ENCODE measurements at places on chromosomes 7 and 10.

GRCh38 chr10:131431533-131431932 is 120.0 kb upstream of the TCERG1L start:
- DNase-seq, result no peak

GRCh38 chr7:17663061-17663675 is 277.1 kb downstream of the SNX13 start:
- DNase-seq, result no peak

DNA sequence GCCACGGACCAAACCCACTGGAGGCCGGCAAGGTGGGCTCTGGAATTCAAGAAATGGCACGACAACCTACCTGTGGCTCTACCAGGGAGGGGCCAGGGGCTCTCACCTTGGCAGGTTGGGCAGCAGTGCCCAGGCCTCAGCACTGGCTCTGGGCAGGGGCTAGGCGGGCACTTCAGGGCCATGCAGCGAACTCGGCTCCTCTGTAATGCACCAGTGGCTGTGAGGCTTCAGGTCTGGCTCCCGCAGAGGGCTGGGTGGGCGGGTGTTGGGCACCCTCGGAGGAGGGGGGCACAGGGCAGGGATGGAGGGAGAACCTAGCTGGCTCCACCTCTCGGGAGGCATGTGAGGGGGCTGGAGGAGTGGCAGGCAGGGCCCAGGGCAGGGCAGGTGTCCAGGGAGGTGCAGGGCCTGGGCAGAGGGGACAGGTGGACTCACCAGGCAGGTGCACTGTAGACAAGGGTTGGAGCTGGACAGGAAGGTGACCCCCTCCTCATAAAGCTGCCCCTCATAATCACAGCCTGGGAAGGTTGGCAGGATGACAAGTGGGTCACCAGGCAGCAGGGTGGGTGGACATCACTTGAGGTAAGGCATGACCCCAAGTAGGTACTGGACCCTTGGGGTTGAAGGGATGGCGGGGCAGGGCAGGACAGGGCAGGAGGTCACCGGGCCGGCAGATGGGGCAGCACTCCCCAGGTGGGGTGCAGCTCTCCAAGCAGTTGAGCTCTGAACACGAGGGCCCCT is 6.7 kb downstream of the KCP start:
- DNase-seq, result no peak

- DNase-seq, result no peak
These were observed 33.5 kb downstream of the HYCC1 start for GRCh38 chr7:22980422-22980821.

- DNase-seq, result no peak
These were observed 71.5 kb downstream of the WAPL start for GRCh38 chr10:86449926-86450558.

GRCh38 chr10:88820748-88821401 is 18.3 kb downstream of the LIPM start:
- no peak for DNase-seq

All from stimulated activated CD4-positive, alpha-beta T cell treated with anti-CD3 and anti-CD28 coated beads, Interleukin-4, amount 100 ng/mL, for 48 hours (primary cell).